ENCODE measurements at places on chromosomes 5 and 9.

- DNase-seq: no peak
Measured at GRCh38 chr9:8221462-8221861, 421.9 kb upstream of the DMAC1 start.

GRCh38 chr9:102975251-102975650, 19.9 kb upstream of the CYLC2 start:
- DNase-seq: no peak

GRCh38 chr9:134059661-134060395, 8.0 kb downstream of the BRD3 start:
- no peak for DNase-seq

DNA sequence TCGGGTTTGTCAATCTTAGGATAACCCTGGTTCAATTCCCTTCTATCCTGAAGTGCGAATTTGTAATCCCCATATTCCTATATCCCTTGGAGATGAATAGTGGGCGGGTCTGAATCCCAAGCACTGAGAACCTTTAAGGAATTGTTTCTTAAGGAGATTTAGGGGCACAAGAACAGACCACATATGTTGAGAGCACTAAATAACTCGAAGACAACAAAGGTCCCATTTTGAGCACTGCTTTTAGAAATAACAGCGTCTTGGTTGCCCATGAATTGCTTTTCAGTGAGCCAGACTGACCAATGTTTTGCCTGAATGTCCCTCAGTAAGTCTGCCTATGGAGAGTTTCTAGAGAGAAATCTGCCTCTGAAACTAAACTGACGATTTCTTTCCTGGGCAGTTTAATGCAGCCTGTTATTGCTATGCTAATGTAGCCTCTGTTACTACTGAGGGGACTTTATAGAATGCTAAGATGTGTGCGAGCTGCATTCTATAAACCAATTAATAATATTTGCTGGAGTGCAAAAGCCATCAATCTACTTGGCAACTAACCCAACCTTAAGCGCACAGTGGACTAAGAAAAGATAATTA, 445.0 kb upstream of the DMAC1 start:
- no peak for DNase-seq

GRCh38 chr5:9176641-9177040, 369.2 kb downstream of the SEMA5A start:
- no peak for DNase-seq

DNA sequence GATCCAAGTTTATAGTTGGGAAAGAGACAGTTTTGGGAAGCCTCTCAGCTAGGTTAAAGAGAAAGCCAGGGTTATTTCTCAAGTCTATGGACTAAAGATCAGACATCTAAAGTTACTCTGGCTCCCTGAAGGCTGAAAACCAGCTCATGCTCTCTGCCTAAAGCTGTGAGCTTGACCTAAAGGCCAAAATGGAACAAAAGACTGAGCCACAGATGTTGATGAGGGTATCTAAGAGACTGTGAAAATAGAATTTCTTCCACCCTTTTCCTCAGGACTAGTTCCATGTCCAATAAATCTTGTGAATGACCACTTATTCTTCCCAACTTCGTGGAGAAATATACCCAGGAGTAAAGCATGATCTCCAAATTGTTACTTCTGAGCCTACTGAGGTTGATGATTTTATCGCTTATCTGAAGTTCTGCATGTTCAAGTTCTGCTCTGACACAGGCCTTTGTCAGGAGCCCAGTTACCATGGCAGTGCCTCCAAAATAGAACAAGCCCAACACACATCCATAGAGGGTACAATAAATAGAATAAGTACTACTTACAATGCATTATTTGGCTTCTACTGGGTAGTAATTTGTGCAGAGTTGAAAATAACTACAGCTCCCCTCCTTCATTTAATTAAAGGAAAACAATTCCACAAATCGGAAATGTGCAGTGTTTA, 373.6 kb downstream of the NTRK2 start:
- no peak for DNase-seq
